Hematopoietic multipotent progenitor cell treated with erythropoietin and hydrocortisone succinate and interleukin-3 and kit ligand, for 15 days (in vitro differentiated cells): ENCODE measurements at places on chromosomes 5 and 9.

- no peak for DNase-seq
These were observed 284.7 kb downstream of the FANCC start for GRCh38 chr9:95032580-95033341.

- DNase-seq, result no peak
These were observed 688 bp downstream of the SNX24 start for GRCh38 chr5:122846051-122846550.

DNA sequence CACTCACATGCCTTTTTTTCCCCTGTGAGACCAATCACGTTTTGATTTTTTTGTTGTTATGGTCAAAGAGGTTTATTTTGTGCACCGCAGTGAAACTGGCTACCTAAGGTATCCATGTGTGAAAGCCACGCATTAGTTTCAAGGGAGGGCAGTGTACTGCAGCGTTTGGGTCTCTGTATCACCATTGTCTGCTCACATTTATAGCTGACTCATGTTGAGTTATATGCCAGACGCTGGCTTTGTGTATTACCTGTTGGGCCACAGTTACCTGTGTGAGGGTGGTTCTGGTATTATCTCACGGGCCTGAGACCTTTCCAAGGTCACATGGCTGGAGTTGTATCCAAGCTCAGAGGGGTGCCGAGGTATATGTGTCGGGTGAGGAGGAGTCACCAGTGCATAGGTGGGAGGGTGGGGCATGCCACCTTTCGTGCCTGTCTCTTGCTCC lies 75.8 kb downstream of the ARHGAP26 start:
- no peak for DNase-seq

GRCh38 chr5:76457674-76458485 lies 54.8 kb downstream of the IQGAP2 start:
- no peak for DNase-seq

GRCh38 chr5:139644001-139644456 lies 4.1 kb upstream of the CXXC5 start:
- no peak for DNase-seq

- DNase-seq, result no peak
These were observed 701 bp upstream of the ZNF462 start for GRCh38 chr9:106862110-106862820.

GRCh38 chr9:32350682-32351081 lies 33.8 kb upstream of the ACO1 start:
- DNase-seq, result no peak

DNA sequence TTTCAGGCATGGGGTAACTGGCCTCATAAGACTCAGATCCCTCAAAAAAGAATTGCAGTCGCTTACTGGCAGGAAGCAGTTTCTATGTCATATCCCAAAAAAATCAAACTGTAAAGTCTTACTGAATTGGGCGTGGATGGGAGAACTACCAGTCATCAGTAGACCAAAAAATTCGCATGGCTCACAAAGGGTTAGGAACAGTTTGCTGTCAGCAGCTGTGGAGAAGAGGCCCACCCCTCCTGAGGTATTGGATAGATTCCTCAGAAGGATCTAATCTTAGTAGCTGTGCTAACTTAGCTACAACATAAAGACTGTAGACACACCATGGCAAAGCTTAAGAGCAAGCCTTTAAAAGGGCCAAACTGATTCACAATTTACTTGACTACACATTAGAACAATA lies 478.3 kb upstream of the FTMT start:
- no peak for DNase-seq

DNA sequence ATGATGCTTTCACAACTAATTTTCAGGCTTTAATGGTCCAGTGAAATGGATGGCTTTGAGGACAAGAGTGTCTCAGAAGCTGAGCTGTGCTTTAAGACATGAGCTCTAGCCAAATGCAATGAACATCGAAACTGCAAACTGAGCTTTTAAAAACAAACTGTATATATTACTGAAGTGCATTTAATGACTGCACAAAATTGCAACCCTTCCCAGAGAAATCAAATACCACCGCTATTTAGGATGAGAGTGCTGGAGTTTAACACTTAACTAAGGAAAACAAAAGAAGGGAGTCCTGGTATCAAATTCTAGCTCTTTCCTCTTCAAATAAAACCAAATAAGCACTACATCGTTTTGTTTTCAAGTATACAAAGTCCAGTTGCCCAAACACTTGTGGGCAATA lies 163.9 kb downstream of the SLF1 start:
- no peak for DNase-seq

DNA sequence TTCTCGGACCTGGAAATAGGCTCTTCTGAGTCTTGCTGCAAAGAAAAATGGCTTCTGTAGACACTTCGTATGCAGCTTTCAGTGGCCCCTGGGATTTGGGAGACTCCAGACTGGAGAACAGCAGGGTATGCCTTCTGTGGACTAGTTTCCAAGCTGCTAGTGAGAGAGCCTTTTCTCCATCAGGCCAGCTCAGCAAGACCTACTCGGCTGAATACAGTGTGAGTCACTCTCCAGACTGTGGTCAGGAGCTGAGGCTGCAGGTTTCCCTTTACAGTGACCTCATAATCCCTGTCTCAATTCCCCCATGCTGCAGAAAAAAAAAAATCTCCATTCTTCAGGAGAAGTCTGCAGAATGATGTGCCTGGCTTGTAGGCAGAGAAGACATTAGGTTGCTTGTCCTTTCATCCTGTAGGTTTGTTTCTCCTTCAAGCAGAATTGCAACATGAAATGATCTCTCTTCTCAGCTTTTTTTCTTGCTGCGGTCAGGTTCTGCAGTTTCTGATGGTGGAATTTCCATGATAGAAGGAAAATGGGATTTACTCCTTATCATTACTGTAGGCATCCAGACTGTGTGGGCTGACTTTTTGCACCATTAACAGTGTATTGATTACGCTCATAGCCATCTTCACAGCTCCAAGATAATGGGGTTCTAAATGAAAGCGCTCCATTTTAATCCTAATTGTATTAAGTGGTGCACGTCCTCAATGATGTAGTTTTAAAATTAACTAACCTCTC lies 78.3 kb upstream of the TNFSF8 start:
- no peak for DNase-seq

GRCh38 chr5:8123559-8123958 lies 254.6 kb downstream of the MTRR start:
- no peak for DNase-seq

GRCh38 chr9:108281696-108282095 lies 574.1 kb downstream of the ACTL7B start:
- no peak for DNase-seq
